ENCODE measurements at places on chromosomes 12 and 14.

DNA sequence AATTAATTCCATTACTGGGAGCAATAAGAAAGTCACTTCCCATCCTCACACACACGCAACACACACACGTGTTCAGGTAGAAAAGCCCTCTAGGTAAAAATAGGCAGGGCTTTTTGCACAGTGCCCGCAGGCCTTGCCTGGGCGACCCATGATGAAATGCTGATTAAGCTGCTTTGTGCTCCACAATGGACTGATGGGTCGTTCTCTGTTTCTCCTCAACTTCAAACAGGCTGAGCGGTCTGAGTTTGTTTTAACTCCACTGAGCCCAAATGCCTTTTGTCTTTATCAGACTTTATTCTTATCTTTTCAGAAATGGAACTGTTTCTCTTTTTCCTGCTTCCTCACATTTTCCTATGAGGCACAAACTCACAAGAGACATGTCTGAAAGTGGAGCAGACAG, 9.4 kb upstream of the DACT1 start:
- no peak for DNase-seq

DNA sequence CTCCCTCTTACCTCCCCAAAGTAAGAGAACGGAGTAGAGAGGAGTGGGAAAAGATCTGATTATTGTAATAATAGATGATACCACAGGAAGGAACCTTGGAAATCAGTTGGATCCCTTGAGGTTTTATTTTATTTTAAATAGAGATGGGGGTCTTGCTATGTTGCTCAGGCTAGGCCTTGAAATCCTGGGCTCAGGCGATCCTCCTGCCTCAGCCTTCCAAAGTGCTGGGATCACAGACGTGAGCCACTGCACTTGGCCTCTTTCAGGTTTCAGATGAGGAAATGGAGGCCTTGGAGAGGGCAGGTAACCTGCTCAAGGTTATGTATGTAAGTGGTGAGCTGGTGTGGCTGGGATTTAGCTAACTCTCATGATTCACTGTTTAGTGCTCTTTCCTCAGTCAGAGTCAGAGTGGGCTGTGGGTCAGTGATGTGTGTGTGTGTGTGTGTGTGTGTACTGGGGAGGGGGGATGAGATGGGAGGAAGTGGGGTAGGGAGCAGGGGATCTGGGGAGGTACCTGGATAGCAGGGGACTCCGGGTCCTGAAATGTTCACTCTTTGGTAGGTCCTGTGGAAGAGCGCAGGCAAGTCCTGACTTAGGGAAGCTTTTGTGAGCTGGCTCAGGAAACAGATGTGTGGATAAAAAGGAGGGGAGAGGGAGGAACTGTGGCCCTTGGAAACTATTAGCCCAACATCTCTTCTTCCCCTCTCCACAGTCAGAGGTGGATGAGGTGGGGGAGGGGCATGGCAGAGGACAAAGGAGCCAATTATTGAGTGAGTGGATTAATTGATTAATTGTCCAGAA, 4.7 kb upstream of the CISTR start:
- no peak for DNase-seq

DNA sequence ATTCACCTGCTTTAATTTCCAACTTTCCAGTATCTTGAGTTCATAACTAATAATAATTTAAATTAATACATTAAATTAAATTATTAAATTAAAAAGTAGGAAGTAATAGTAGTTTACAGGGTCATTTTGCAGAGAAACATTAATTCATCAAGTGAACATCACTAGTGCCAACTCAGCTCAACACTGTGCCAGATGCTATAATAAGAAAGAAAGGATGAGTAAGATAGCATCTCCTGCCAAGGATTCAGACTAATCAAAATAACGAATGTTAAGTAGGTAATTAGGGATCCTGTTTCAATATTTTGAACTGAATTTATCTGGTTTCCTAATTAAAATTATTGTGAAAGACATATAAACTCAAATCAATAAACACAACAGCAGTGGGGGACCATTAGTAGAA, 596.7 kb downstream of the SLC6A15 start:
- no peak for DNase-seq

- DNase-seq, result no peak
Observed at GRCh38 chr12:99804715-99805114, 157.2 kb downstream of the GARIN6 start.

- DNase-seq, result peak; percentile 81
Observed at GRCh38 chr12:57001448-57001906, 4.9 kb downstream of the ZBTB39 start.

DNA sequence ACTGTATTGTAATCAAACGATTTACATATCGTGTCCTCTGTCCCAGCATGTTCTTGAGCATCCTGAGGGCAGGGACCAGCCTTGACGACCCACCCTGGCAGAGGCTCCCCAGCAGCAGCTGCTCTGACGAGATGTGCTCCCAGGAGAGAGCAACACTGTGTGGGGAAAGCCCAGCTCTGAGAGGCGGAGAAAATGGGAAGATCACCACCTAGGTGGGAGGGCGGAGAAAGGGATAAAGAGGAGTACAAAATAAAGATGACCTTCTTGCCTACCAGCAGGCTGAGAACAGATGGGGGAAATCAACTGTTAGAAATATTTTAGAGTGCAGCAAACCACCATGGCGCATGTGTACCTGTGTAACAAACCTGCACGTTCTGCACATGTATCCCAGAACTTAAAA, 71.5 kb upstream of the CAPRIN2 start:
- DNase-seq, result no peak

GRCh38 chr14:47961634-47962033, 286.2 kb upstream of the MDGA2 start:
- no peak for DNase-seq

DNA sequence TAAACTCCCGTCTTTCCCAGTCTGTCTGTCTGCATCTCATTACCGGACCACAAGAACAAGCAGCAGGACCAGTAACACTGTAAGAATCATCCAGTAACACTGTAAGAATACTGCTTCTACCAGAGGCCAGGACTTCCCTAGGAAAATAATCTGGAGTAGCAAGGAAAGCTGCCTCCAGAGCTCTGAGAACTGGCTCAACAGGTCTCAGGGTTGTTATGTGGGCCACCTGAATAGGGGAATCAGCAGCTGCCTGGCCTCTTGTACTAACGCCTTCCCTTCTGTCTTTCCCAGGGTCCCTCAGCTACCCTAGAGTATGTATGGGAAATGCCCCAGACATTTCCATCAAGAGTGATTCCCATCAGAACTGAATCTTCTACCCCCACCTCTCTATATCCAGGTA, 954 bp upstream of the SLC39A2 start:
- no peak for DNase-seq

GRCh38 chr12:71763677-71764379, 9.2 kb downstream of the RAB21 start:
- no peak for DNase-seq

GRCh38 chr14:78530078-78530477, 359.9 kb downstream of the NRXN3 start:
- DNase-seq, result peak; percentile 10

DNA sequence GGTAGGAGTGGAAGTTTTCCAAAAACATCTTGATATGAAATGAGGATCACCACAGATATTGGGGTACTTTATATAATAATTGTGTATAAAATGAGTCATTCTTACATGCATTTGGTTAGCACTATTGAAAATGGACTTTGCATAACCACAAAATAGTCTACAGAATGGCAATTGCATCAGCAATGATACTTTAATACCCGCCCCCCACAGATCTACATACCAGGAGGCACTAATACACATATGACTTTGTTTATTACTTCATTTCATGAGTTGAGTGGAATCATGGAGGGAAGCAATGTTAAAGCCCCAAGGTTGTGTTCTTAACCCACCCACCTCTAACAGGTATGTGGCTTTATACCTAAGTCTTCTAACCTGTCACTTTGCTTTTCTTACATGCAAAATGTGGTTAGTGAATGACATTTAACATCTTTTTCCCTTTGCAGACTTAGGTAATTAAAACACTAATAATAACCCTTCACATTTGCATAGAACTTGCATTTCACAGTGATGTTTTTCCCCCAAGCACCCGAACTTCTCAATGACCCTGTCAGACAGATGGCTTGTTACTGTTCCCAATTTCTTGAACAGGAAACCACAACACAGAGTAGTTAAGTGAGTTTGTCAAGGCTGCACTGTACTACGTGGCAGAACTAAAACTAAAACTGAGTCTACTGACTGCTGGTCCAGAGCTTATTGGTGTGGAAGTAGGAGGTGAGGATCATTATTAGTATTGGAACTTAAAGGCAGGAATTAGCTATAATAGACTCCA, 101.9 kb downstream of the NPAS3 start:
- DNase-seq, result no peak

- DNase-seq, result no peak
Observed at GRCh38 chr12:8852119-8852518, 29.7 kb downstream of the A2ML1 start.

GRCh38 chr12:92259291-92259690, 113.6 kb upstream of the BTG1 start:
- no peak for DNase-seq

- peak; percentile 77 for DNase-seq
Observed at GRCh38 chr12:9948606-9949296, 16.6 kb upstream of the CLEC2A start.

- DNase-seq, result peak; percentile 52
Observed at GRCh38 chr12:8914716-8915526, 612 bp downstream of the PHC1 start.

DNA sequence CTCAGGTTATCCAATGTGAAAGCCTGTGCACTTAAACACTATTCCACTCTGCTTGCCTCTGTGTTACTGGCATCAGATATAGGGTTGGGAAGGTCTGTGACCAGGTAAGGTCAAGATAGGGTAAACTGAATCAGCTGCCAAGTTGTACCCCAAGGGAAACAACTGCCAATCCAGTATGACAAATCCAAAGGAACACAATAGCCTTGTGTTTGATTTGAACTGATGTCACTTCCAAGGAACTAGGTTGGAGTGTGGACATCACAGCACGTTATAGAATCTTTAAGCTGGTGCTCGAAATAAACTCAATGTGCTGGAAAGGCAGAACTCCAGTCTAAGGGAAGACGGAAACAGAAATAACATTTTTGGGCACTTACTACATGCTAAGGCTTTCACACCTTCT, 223.4 kb upstream of the BTG1 start:
- DNase-seq, result no peak

DNA sequence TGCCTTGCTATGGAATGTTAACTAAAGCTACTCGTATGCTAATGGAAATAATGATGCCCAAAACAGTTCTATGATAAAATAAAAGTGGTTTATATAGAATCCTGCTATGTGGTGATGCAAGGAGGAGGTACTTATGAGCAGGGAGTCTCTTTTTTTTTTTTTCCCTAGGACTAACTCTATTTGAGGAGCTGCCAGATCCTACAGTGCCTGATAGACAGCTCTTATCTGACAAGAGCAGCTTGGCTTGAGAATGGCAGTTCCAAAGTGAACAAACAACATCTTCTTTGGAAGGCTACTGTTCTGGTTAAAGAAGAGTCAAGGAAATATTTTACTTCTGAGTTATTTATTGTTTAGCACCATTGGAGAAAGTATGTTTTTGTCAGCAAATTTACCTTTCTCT, 10.2 kb upstream of the ACSM4 start:
- no peak for DNase-seq

- DNase-seq, result no peak
Observed at GRCh38 chr14:88364710-88365413, 20.6 kb upstream of the SPATA7 start.

GRCh38 chr12:27777141-27777540, 2.9 kb upstream of the KLHL42 start:
- DNase-seq, result no peak

DNA sequence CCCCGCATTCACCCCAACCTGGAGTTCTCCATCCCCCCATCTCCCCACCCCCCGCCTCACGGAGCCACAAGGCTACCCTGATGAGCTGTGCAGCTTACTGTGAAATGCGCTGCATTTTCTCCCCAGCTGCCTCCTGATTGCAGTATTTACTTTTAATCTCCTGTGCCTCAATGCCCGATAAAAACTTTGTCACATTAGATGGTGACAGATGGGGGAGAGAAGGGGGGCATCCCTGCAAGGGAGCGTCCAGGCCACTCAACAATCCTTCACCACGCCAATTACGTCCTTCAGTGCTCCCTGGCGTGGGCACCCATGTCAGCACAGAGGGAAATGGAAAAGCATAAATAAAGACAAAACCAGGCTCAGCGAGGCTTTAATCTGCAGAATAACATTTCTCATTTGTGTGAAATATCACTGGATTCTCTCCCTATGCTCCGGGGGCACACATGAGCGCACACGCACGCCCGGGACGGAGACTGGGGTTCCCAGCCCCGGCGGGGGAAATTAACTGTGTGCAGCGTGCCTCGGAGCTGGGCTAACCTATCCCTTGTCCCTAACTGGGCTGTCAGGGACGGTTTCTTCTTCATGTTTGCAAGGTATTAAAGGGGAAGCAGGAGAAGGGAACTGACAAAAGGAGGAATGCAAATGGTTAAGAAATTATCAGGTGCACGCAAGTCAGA, 186.7 kb upstream of the VASH1 start:
- no peak for DNase-seq

DNA sequence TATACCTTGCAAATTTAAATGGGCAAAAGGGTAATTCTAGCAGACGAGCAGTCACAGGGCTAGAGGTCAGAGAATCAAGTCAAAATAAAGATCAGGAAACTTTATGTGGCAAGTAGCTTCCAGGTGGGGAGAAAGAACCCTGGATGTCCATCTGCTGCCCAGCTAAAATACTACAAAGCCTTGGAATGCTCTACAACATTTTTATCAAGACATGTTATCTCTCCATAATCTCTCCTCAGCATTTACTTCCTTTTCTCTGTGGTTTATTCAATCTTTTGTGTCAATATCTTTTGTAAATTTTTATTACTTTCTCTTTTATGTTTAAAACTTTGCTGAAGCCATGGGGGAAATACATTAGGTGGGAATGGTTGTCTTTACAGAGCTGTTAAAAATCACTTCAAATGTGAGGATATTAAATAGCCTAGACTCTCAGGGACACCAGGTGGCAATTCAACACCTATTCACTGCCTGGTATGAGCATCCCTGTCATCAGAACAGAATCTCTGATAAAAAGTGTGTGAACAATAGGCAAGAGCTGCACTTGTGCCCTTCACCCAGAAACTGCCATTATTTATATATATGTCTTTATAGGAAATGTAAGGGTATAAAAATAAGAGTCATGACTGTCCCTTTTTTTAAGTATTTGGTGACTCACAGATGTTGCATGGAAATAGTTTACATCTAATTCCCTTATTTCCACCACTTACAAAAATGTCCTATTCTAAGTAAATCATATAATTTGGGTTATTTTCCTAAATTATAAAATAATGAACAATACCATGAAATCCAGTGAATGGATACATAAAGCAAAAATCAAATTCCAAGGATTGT, 152.9 kb downstream of the EPS8 start:
- DNase-seq, result no peak

- no peak for DNase-seq
Observed at GRCh38 chr12:110020956-110021355, 21.7 kb downstream of the ANKRD13A start.

DNA sequence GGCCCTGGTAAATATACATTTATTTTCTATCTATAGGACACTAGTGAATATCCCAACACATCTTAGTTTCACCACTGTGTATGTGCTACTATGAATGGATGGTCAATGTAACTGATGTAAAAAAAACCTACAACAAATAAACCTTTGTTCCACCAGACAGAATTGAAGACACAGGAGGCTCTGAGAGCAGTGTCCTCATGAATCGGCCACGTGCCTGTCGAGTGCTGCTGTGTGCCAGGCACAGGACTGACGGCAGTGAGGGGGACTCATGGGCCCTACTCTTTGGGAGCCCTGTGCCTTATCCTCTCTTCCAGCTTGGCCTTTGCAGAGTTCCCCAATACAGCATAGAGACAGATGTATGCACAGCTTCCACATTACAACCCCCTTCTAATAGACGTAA, 18.2 kb downstream of the CINP start:
- no peak for DNase-seq
